NCI-H1417 treated with DMSO at 0.1 percent for 48 hours (cell line): ENCODE measurements at places on chromosomes 4 and X.

DNA sequence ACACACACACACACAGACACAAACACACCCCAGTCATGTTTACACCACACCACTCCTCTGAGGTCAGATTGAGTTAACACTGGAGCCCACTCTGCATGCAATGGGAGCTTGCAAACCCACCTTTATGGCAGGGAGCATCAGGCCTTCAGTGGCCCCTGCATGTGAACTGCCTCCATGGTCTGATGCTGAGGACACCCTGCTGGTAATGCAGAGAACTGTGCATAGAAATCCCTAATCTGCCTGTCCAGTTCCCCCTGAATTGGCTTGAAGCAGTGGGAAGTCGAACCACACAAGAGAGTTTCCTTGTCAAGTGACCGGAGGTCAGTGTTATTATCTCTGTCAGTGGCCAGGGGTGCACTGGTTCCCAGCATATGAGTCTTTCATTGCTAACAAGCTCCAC lies 59.8 kb downstream of the ANOS1 start:
- no peak for DNase-seq

GRCh38 chrX:25198891-25199290 lies 183.1 kb upstream of the ARX start:
- no peak for DNase-seq

- DNase-seq = no peak
Observed at GRCh38 chrX:8868906-8869305, 67.7 kb upstream of the FAM9A start.

GRCh38 chrX:118727686-118728339 lies 407 bp downstream of the IL13RA1 start:
- no peak for DNase-seq

DNA sequence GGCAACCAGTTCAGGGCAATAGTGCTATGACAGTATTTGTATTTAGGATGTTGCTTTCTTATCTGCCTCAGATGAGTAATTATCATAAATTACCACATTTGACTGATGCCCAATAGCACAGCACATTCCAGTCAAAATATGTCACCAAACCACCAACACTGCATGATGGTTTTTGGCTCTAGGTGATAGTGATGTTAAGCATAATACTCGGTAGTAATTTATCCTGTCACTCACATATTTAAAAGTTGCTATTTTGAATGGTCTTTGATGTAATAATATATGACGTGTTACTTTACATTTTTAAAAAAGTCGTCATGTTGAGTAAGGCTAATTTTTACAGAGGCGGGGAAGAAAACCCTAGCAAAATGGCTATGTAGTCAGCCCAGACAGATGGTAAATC lies 42.5 kb downstream of the UNC5C start:
- DNase-seq = no peak
